Activated CD4-positive, CD25-positive, alpha-beta regulatory T cell (primary cell): ENCODE measurements at places on chromosomes 7 and 10.

DNA sequence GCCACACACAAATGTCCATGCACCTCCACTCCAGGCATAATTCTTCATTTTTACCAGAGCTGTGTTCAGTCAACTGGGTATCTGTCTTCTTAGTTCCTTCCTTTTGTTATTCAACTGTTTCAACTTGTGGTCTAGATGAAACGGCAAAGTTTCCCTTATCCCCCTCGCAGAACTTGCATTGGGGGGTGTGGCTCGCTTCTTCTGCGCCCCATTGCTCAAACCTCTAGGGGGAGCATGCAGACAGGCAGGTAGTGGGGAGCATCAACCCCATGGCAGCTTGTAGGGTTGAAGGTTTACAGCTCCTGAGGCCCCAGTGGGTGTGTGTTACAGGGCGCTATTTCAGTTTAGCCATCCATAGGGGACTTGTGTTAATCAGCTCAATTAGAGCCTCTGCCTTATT is 38.3 kb upstream of the COBL start:
- DNase-seq, result no peak

DNA sequence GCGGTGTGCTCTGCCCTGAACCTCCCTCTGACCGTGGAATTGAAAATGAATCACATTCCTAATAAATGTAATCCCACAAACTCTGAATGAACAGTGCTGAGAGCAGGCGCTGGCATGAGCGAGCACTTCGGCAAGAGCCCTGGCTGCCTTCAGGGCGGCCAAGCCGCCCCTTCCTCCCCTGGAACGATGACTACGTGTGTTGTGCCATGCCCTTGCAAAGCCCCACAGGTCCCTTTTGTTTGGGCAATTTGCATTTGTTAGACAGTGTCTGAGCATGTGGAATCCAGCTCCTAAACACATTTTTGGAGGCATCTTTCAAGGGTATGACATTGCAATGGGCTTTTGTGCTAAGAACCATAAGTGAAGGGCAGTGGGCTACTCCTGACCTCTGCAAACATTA is 95.6 kb upstream of the MKI67 start:
- DNase-seq, result no peak

DNA sequence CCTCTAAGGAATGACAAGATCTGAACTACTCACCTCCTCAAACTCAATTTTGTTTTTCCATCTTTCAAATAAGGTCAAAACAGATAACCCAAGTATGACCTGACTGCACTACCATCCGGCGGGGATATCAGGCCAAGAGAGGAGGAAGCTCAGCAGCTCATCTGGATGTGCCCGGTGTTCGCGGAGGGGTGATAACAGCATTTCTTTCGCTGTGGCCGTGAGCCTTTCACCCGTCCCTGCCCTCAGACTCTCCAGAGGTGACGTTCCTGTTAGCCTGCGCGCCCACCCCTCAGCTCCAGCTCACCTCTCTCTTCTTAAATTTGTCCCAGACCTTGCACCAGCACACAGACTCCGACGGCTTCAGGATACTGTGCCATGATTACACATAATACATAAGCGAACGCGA is 526 bp downstream of the ZNF248 start:
- DNase-seq, result no peak

GRCh38 chr10:113444766-113445365 is 108.0 kb upstream of the HABP2 start:
- no peak for DNase-seq

- DNase-seq, result no peak
These were observed 70.2 kb downstream of the HTR7 start for GRCh38 chr10:90787393-90788198.

GRCh38 chr10:79927111-79927828 is 21.6 kb downstream of the SFTPD start:
- DNase-seq, result no peak

GRCh38 chr7:11005202-11005601 is 31.5 kb downstream of the PHF14 start:
- DNase-seq, result no peak

DNA sequence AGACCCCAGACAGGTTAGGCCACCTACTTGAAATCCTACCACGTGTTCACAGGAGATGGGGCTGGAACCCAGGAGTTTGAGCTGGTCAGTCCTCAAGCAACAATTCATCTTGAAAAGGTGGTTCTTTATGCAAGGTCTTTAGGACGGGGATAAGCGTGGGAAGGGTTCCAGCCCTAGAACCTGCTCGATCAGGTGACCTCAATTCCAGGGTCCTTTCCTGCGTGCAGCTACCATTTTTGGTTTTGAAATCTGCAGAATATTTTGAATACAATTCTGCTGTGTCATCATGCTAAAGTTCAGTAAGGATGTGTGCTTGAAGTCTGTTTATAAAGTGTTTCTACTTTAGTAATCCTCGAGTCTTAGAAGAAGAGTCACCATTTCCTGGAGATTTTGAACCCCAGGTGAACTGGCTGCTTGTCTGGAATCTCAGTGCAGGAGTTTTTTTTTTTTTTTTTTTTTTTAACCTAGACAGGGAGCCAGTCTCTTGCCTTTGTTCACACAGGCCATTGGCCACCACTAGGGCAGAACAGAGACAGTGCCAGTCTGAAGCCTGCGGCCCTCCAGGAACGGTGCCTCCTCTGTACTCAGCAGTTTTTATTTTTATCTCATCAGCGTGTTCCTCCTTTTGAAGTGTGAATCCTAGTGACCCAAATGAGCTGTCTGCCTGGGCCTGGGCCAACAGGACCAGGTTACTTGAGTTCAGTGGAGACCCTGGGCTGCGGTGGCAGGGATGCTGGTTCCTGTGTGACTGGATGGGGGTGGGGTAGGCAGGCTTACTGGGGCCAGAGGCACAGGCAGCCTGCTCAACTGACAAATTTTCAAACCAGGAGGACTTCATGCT is 54.6 kb downstream of the EEPD1 start:
- no peak for DNase-seq

GRCh38 chr7:77710861-77711260 is 14.6 kb downstream of the RSBN1L start:
- DNase-seq, result no peak

DNA sequence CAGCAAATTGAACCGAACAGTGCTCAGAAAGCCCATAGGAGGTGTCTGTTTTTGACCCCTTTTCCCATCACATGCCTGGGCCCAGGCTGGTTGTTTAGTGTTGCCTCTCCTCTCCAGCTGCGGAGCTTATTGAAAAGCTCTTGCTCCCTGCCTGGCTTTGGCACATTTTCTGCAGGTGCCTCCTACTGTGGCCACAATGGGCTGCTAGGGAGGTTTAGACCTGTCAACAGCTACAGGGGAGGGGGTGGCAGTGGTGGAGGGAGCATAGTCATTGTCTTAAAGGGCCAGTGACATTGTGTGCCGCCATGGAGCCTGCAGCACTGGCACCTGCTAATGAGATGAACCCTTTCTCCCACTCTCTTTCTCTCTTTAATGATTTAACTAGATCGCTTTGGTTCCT is 13.2 kb upstream of the ENO4 start:
- no peak for DNase-seq

DNA sequence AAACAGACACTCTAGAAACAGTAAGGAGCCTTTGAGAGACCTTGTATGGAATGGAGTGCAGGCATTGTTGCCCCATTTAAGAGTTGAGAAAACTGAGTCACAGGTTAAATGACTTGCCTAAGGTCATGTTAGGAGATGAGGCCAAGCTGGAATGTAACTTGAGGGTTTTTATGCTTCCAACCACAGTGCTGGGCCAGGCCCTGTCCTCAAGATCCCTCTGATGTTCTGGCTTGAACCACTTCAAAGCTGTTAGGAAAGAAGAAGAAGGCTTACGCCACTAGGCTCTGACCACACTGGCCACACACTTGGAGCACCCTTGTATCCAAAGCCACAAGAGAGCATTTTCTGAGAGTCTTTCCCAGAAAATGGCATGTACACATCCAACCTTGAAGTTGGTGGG is 42.7 kb downstream of the PLAU start:
- DNase-seq, result no peak
